ENCODE measurements at places on chromosomes 6 and 20.

DNA sequence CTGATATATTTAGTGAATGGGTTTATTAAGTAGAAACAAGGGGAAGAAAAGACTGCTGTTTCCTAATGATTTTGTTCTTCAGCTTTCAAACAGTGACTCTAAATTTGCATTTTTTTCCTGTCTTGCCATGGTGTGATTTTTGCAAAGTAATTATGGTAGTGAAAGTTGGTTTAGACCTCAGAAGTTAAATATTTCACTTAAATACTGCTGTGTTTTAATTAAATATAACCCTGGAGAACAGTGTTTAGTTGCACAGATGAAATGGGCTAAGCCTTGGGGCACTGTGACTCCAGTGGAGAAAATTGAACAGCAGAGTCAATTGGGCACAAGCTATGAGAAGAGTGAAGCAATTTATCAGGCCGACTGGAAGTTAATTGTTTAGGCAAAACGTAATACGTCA, 111.1 kb upstream of the MCHR2 start:
- DNase-seq = no peak

DNA sequence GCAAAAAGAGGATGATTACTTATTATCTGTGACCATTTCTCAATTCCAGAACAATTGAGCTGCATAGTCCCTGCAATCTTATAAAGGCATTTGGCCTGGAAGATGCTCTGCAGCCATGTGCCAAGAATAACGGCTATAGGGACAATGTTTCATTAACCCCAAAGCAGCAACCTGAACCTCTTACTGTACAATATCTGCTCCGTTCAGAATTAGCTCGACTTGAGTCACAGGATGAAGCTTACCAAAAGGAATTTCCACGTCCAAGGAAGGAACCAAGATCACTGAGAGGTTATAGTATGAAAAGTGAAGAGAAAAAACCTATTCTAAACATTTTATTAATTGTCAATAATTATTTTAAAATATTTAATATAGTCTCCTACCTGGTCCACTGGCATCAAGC, 167.3 kb upstream of the GMDS start:
- DNase-seq = no peak

DNA sequence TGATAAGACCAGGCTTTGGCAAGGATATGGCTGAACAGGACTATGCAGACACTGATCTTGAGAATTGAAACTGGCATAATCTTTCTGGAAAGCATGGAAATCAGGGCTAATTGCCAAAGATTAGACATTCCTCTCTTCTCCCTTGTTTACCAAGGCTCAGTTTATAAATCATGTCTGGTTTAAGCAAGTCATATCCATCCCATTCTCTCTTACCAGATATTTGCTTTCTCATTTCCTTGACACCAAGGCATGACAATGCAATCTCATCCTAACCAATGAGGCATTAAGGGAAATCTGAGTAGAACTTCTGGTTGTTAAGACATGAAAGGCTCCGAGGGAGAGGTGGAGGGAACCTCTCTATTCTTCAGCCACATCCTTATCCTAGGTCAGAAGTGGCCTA, 110.3 kb upstream of the CEP85L start:
- no peak for DNase-seq

DNA sequence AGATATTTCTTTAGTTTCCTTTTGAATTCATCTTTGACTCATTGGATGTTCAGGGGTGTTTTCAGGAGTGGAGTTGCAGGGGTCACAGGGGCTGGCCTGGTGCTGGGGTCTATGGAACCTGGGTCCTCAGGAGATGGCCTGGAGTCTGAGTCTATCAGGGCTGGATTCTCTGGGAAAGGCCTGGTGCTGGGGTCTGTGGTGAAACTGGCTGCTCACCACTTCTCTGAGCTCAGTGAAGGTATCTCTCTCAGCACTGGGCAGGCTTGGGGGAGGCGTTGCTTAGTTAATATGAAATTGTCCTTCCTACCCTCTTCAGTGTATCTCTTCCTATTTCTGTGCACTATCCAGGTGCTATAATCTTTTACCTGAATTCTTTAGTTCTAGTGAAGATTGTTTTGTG, 83.1 kb upstream of the SLC24A3 start:
- DNase-seq = no peak

DNA sequence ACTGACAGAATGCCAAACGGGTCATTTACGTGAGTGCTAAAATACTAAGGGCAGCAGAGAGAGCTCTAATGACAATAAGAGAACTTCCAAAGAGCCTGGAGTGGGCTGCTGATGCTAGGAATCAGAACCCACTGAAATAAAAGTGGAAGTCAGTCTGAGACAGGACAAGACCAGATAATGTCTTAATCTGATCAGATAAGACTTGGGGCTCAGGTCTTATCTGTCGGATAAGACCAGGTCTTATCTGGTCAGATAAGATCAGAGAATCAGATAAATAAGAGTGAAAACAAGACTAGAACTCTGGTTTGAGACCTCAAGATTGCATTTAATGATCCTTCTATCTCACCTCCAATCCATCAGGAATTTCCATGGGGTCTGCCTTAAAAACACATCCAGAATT, 18.6 kb downstream of the LRP11 start:
- DNase-seq = no peak

DNA sequence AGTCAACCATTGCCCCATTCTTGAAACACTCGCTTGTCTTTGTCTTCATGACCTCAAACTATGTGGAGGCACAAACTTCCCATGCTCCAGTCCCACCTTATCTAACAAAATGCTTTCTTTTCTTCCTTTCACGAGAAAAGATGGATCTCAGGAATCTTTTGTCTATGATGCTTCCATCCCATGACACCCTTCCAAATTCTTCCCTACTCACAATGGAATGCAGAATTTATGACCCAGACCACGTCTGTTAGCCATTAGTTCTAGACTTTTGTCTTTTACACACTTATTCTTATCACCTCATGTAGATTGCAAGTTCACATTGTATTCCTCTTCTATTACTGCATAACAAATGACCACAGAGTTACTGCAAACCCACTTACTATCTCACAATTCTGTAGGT, 24.2 kb upstream of the LAMP5 start:
- no peak for DNase-seq

- DNase-seq = no peak
These were observed 101.7 kb upstream of the HDGFL1 start for GRCh38 chr6:22467645-22468044.

DNA sequence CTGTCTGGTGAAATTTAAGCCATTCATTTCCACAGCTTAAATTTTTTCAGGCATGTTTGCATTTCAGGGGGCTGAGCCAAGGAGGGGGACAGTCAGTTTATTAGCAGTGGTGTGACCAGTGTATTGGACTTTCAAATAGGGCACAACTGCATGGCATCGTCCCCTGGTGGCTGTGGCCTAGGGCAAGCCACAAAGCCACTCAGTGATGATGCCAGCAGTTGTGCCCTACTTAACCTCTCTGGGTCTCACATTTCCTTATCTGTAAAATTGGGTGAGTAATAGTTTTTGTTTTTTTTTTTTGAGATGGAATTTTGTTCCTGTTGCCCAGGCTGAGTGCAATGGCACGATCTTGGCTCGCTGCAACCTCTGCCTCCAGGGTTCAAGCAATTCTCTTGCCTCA, 48.0 kb downstream of the CDC5L start:
- DNase-seq = no peak

DNA sequence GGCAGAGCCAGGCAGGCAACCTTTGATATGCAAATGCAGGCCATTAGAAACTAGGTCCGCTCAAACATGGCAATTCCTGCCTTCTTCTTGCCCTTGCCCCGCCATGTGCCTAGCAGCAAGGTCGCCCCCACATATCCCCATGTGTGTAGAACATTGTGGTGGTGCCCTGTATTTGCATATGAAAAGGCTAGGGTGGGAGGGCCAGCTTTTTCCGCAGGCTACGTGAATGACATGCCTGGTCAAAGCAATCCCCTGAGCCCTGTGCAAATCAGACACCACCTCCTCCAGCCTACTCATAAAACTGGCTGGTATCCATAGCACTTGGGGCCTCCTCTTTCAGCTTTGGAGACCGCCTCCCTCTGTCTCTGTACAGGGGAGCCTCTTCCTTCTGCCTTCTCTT, 31.6 kb downstream of the GSTA2 start:
- no peak for DNase-seq

DNA sequence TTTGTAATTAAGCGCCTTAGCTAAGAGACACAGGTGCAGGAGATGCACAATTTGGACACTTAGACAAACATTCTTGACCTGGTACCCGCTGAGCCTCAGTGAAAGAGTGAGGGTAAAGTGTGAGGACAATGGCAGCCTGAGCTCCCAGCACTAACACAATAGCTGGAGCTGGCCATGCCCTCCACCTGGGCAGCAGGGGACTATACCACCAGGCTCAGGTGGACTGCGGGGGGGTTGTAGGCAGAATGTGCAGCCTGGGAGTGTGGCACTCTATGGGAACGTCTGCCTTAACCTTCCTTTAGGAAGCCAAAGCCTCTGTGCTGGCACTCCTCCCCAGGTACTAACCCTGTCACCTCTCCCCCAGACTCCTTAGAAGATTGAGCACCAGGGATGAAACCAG, 23.6 kb downstream of the PRKN start:
- DNase-seq = no peak

DNA sequence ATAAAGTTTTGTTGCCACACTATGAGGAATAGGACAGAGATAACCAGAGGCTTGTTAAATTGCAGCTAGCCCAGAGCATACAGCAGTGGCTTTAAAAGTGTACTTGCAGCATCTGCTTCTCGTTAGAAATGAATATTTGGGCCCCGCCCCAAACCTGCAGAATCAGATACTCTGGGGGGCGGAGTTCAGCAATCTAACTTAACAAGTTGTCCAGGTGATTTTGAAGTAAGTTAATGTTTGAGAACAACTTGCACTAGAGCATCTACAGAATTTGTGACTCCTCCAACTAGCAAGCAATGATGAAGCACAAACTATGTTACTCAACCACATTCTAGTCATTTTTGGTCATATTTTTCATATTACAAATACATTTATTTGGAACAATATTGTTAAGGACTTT, 10.6 kb upstream of the SUPT3H start:
- DNase-seq = no peak

DNA sequence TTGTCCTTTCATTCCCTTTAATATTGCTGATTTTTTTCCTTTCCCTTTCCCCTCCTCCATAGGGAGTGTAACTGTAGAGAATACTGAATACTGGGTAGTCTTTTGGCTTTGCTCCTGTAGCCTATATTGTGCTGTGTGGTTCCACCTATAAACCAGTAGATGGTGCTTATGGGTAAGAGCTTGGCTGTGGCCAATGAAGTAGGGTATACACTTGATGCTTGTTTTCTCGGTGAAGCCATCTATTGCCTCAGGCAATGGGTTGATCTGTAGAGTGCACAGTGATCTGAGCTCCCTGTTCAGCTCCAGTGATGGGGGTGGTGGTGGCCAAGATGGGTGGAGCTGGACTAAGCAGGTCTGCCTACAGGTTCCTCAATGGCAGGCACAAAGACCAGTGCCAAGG, 203.3 kb upstream of the IMPG1 start:
- DNase-seq = no peak

- no peak for DNase-seq
These were observed 115.4 kb downstream of the SLX4IP start for GRCh38 chr20:10550204-10551118.

DNA sequence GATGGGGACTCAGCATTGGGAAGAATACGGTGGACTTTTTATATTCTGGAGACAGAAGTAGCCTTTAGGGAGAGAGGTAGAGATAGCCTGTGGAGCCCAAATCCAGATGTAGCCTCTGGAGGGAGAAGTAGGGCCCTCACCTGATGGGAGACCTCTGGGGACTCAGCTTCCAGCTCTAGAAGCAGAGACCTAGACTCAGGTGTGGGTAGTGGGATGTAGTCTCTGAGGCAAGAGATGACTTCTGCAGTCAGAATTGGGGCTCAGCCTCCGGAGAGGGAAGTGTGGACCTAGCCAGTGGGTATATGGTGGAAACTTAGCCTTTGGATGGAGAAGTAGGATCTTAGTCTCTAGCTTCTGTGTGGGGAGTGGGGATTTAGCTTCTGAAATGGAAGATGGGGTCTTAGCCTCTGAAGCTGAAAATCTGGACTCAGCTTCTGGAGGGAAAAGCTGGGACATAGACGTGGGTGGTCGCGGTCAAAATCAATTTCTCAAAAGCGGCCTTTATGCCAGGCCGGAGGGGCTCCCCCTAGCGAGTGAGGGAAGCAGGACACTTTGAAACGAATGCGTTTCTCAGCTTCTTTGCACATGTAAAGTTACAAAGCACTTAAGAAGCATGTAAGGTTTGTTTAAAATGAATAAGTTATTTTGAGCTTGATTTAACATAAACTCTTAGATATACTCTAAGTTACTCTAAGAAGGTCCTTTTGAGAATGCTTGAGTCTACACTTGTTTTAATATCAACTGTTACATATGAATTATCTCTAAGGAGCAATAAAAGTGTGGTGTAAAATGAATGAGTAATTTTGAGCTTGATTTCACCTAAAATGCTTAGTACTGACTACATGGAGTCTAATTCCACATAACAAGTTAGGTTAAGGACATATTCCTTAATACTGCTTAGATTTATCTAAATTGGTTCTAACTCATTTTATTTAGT, 12.9 kb upstream of the ZNF343 start:
- peak; percentile 38 for DNase-seq

GRCh38 chr6:14189074-14189473, 71.5 kb downstream of the CD83 start:
- no peak for DNase-seq

DNA sequence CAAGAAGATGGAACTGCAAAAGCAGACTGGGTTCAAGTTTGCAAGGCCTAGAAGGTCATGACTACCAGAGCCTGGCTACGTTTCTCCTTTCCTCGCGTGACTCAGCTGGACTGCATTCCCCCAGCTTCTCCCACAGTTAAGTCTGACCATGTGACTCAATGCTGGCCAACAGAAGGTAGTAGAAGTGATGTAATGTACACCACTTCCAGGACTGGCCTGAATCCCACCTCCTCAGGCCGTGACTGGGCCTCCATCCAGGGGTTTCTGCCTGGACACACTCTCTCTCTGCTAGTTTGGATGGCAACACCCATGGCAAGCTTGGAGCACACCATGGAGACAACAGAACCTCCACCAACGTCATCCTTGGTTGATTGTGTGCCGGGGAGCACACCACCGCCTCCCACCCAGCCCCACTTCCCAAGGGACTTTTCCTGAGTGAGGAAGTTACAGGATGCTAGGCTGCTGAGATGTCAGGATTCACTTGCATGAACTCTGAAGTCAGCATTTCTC, 112.0 kb upstream of the CDYL start:
- no peak for DNase-seq

DNA sequence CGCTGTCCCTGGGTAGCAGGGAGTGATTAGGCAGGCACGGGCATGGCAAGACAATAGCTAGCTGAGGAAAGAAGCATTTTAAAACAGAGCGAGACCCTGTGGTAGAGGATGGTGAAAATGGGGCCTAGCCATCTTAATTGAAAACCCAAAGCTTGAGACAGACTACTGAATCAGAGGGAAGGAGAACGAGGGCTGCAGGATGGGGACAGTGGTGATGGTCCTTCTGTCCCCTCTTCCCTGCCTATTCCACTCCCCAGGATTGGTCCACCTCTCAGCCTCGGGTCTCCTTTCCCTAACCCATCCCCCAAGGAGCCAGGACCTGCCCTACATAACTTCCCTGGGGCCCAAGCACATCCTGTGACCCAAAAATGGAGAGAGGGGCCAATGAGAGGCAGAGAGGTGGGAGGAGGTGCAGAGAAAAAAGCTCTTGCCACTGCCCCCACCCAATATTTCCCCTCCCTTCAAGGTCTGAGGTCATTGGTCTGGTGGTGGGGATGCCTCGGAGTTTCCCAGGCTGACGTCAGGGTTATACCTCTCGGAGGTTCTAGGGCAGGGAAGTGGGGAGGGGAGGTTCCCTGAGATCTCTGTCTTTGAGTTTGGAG, 884 bp upstream of the CUTA start:
- DNase-seq = no peak
